NCI-H187 (cell line): ENCODE measurements at places on chromosomes 1 and 21.

DNA sequence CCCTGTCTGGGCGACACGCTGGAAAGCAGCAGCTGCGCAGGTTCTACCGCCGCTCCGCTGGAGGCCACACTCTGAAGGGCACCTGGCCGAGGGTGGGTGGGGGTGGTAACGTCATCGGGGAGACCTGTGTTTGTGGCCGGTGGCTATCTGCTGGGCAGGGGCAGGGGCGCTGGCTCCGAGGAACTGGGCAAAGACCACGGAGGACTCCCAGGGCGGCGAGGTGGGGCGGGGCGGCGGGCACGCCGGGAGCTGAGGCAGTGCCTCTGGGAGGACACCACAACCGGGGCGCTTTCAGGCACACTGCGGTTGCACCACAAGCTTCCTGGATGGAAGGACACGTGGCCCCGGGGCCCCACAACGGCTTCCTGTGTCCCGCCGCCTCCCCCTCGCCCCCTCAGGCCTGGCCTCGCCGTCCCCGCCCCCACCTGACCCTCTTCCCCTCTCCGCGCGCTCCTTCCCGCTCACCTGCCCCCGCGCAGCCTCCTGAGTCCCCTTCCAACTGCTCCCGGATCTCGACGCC lies 3.3 kb upstream of the DENND2D start:
- DNase-seq, result no peak

DNA sequence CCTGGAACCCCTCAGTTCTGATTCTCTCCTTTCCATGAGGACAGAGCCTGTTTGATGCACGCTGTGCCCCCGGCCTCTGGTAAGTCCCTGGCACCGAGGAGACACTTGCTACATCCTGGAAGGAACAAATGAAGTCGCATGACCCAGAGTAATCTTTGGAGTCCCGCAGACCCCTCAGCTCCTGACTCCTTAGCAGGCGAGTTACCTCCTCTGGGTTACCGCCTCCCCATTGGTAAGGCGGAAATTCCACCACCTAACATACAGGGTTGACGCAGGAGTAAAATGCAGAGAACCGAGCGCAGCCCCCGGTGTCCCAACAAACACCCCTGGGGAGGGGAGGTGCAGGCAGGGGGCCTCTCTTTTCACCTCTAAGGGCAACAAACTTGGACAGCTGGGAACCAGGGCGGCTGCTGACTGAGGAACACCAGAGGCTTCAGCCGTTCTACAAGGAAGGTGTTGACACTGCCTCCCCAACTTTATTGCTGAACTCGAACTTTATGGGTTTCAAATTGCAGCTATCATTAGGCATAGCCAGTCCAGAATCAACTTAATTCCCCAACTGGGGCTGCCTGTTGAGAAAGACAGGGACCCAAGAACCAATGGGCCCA lies 115.3 kb upstream of the IFFO2 start:
- no peak for DNase-seq

DNA sequence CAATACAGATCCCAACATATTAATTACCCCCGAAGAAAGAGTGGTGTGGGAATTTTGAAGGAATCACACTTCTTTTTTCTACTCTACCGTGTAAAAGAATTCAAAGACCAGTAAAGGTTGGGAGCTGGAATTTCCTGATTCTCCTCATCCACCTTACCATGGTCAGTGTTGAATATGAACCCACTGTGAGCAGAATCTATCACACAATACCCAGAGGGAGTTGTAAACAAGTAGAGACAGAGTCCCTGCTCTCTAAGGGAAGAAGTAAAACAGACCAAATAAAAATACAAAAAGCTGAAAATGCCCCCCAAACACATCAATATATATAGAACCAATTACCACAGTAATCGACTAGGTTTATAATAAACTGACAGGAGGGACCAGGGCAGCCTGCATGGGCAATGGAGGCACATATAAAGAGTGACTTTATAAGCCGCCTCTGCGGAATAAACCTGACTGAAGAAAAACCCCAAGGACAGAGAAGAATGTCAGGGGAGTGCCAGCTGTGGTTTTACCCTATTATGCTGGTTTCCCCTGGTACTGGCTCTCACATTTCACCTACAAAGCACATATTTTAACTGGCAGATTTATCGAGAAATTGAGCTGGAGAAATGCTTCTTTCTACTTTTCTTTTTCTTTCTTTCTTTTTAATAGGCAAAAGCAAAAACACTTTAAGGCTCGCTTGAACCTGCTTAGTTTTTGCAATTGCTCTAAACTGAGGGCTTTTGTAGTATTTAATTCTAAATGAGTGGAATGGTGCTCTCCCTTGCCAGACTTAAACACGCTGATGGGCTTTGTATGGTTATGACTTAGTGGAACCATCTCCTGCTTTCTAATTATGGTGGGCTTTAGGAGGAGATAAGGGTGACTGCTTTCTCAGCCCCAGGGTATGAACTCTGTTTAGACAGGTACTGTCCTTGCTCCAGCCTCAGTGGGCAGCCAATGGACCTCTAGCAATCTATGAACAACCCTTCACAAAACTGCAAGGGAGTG lies 244.8 kb downstream of the ASTN1 start:
- DNase-seq, result no peak

- no peak for DNase-seq
Measured at GRCh38 chr1:11418056-11418455, 60.9 kb upstream of the DISP3 start.

DNA sequence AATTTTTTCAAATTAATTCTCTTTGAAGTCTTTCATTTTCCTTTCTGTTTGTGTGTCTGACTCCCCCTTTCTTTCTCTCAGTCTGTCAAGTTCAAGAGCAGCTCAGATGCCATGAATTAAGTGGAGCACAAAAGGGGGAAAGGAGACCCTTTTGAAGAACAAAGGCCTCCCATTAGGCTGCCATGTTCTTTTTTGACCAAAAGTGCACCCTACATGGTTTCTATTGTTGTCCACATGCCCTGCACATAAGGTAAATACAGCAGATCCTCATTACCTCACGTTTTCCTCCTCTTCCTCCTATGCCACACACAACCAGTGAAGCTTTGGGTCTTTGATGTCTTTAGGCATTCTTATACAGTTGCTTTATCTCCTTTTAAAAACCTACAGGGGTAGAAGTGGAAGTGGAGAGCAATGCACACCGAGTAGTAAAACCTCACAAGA lies 47.7 kb downstream of the POU2F1 start:
- no peak for DNase-seq

- DNase-seq, result no peak
Measured at GRCh38 chr1:197519741-197520334, 251.8 kb downstream of the CRB1 start.
